ENCODE measurements at places on chromosomes 6 and 20.

- no peak for DNase-seq
These were observed 287.2 kb downstream of the QKI start for GRCh38 chr6:163701762-163702161.

- no peak for DNase-seq
These were observed 100.2 kb downstream of the CEBPB start for GRCh38 chr20:50290808-50291207.

- peak; percentile 46 for DNase-seq
These were observed 48.8 kb downstream of the SRC start for GRCh38 chr20:37394543-37395409.

DNA sequence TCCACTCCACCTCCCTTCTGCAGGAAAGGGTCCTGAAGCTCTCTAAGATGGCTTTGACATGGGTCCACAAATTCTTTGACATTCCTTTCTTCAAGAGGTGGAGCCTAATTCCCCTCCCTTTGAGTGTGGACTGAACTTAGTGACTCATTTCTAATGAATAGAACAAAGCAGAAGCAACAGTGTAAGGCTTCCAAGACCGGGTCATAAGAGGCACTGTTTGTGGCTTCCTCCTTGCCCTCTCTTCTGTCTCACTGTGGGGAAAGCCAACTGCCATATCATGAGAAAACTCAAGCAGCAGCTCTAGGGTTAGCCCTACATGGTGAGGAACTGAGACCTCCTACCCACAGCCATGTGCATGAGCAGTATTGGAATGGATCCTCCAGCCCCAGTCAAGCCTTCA, 5.9 kb upstream of the CDK5RAP1 start:
- DNase-seq, result no peak

- DNase-seq, result no peak
These were observed 23.9 kb downstream of the SRC start for GRCh38 chr20:37369846-37370245.

GRCh38 chr20:46539113-46539512, 11.3 kb downstream of the OCSTAMP start:
- DNase-seq, result no peak

DNA sequence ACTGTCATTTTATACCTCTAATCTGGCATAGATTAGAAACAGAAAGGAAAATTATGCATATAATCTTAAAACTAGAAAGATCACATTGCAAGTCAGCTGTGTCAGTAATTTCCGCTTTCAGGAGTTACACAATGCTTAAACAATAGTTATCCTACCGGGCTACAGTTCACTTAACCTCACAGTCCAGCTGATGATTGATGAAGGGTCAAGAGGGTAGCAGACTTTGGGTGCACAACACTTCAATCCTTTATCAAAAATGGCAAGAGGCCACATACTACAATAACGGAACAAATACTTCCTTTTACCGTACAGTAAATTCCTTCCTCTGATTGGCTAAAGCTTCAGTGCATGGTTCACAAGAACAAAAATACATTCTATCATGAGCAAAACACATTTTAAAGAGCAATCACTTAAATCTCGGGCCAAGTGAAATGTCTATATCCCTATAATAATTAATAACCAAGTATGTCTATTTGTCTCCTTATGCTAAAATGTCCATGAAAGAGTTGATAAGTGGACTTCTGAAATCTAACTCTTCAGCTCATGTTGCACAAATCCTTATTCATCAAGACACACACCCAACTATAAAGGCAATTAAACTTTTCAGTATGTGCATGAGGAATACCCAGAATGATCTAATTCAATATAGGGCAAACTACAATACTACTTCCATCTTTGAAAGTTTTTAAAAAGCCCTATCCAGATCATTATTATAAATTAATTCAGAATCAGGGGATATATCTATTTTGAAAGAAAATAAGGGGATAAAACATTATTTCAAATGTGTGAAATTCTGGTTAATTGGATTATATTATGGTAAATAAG, 76.8 kb downstream of the HIVEP2 start:
- DNase-seq, result no peak

GRCh38 chr6:2508071-2508470, 242.7 kb downstream of the MYLK4 start:
- DNase-seq, result no peak

GRCh38 chr6:127115084-127115655, 3.3 kb upstream of the RSPO3 start:
- no peak for DNase-seq

- DNase-seq, result peak; percentile 64
These were observed 709 bp downstream of the SCAND1 start for GRCh38 chr20:35953387-35954199.

DNA sequence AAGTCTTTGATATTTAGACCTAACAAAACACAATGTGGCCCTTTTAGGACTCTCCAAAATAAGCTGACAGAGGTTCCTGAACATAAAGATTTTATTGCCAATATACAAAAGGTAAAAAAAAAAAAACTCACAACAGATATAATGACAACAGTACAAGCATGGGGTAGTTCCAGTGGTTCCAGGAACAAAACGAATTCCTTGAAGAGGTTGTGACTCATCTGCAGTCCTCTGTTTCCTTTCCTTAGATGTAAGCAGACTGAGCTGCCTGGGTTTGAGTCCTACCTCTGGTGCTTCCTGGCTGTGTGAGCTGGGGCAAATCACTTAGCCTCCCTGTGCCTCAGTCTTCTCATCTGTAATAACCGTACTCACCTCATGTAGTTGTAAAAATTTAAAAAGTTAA, 13.3 kb upstream of the CTAGE9 start:
- no peak for DNase-seq

DNA sequence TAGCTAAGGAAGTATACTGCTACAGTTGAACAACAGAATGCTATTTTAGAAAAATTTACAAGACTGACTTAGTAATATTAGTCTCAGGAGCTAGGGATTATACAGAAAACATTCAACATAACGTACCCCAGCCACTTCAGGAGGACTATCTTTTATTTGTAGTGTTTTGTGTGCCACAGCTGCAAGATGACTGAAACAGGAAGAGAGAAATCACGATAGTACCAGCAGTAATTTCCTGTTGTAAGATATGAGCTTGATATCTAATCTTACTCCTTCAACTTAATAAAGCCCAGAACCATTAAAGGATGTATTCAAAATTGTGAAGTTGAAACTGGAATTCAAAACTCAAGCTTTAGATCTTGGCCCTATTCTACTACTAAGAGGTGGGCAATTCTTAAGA, 42.1 kb downstream of the SLC35A1 start:
- DNase-seq, result no peak

DNA sequence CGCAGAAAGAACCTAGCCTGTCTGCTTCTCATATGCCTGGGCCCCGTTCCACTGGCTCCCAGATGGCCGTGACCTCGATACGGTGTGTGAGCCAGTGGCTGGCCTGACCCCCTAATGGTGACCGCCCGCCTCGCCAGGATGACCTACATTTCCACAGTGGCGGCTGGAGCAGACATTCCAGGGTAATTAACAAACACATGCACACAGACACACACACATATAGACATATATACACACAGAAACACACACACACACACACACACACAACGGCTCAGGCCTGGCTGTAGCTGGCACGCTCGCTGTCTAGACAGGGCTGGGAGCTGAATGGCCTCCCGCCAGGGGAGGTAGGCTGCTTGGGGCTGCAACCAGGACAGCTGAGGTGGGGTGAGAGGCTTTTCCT, 227.1 kb downstream of the ANKRD60 start:
- DNase-seq, result peak; percentile 37

DNA sequence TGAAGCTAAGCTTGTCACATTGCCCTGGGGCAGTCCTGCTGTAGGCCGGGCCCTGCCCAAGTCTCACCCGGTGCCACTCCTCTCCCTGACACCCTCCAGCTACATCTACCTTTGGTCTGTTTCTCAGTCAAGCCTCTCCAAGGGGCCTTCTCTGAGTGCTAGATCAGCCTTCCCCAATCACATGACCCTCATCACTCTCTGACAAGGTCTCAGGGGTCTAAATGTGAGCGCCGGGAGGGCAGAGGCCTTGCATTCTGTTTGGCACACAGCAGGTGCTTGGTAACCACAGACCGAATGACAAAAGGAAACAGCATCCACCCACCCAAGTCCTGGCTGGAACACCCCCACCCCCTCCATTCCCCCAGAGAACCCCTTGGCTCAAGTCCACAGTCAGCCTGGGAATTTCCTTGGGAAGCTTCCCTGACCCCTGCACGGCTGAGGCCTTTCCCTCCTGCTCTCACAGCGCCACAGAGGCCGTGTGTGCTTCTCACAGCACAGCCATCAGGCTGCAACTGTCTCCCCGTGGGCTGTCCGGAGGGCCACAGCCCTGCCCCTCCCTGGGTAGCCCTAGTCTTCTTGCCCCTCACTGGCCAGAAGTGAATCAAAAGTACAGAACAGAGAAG, 32.9 kb downstream of the PKIG start:
- no peak for DNase-seq

DNA sequence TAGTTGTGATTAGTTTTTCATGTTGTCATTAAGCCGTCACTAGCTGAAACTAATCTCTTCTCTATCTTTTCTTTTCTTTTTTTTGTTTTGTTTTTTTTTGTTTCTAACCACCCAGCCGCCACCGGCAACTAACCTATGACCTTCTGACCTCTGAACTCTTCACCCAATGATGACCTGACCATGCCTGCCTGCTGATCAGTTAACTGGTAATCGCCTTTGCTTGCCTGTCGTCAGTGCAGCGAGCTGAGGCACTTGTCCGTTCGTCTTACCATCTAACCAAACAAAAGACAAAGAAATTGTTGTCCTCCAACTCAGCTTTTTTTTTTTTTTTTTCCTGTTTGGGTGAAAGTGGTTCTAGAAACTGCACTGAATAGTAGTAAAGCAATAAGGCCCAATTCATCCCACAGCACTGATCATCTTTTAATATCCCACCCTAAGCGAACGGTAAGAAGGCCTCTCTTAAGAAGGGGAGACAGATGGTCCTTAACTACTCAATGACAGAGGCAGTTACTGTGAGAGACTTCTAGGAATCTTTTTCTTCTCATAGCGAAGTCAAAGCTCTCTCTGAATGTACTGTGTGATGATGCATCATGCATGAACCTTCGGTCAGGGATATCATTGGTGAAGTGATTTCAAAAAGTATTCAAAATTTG, 156.2 kb downstream of the QKI start:
- no peak for DNase-seq

- DNase-seq, result no peak
These were observed 33.7 kb downstream of the PYGB start for GRCh38 chr20:25281541-25281991.

DNA sequence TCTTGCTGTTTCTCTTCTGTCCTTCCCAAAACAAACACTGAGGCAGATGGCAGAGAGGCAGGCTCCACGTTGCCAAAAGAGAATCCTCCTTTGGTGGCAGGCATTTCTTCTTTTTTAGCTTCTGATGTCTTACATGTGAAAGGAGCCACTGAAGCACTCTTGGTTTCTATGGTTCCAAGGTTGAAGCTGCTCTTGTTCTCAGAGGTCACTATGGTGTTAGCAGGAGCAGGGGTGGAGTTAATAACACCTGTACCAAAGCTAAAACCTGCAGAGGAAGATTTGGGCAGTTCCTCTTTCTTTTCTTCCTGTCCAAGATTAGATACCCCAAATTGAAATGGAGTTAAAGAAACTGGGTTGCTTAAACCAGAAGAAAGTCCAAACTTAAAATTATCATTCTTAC, 28.8 kb downstream of the FAM8A1 start:
- DNase-seq, result no peak

DNA sequence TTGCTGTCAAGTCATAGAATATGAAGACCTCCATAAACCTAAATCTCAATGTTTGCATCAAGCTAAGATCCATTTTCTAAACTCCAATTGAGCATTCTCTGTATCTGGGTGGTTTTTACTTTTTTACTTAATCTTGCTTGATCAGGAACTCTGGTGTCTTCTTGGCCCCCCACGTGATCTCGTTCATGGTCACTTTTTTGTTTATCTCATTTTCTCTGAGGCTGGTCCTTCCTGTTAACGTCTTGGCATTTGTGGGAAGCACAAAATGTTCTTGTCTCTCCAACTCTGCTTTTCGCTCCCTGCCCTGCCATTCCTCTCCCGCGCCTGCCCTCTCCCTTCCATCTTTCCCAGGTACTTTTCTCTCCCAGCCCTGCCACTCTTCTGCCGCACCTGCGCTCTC, 14.0 kb upstream of the MAPRE1 start:
- no peak for DNase-seq

DNA sequence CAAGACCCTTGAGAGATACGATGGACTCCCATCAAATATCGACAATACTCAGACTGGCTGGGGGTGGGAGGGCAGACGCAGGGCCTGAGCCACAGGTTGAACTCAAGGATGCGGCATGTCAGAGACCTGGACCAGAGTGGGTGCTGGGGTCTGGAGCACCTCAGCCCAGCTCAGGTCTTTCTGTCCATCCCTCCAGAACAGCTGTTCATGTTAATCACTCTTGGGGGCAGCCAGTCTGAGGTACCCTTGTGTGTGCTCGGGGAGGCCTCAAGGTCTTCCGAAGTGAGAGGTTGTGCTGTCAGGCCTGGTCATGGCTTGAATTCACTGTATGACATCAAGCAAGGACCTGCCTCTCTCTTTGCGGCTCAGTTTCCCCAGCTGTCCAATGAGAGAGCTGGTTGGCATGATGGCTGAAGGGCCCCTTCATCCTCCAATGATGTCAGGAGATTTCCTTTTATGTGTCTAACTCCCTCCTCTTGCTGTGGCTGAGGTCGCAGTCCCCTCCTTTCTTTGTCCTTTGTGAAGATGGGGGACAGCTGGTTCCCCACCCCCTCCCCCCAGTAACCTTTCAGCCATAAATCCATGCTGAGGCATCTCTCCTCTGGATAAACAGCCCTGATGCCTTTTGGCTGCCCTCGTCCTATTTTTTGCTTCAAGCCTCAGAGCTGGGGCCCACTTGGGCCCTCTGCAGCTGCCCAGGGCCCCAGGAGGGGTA, 15.3 kb downstream of the MYH7B start:
- DNase-seq, result no peak

DNA sequence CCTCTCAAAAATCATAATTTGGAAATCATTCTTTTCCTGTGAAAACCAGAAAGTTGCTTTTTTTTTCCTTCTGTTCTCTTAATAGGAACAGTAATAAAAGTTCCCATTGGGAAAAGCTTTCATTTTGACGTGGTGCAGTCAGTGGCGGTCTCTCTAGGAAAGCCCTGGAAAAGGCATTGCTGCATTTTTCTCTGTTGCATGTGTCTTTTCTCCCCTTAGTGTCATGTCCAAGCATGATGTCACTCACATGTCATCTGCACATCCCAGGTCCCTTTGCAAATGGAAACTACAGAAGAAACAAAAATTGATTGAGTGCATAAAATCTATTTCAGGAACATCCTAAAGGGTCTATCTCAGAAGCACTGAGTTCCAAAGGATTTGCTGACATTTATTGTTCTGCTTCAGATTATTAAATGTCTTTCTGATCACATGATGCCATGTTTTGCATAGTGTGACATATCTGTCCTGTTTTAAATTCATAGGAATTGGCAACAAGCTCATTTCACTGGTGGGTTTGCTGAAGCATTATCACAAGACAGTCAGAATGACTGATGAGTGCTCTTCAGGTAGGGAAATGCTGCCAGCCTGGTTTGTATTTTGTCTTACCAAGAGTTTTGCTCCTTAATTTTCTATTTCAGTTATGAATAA, 208.7 kb downstream of the SOX4 start:
- DNase-seq, result no peak

GRCh38 chr20:47872341-47872740, 87.1 kb upstream of the SULF2 start:
- no peak for DNase-seq

GRCh38 chr6:25753079-25753478, 1.5 kb upstream of the SLC17A4 start:
- no peak for DNase-seq

- DNase-seq, result no peak
These were observed 979.8 kb upstream of the GJE1 start for GRCh38 chr6:141152951-141153350.

All from nephron progenitor cell (in vitro differentiated cells).